LNCaP clone FGC (cell line): ENCODE measurements at places on chromosomes 1 and 21.

- DNase-seq: no peak
These were observed 13.2 kb upstream of the PRAMEF12 start for GRCh38 chr1:12760256-12760795.

- no peak for DNase-seq
These were observed 13.7 kb downstream of the ALX3 start for GRCh38 chr1:110056776-110057175.

- no peak for DNase-seq
These were observed 36.2 kb downstream of the TLR5 start for GRCh38 chr1:223106856-223107255.

- DNase-seq: no peak
These were observed 90.4 kb downstream of the TIAM1 start for GRCh38 chr21:31253684-31254083.

DNA sequence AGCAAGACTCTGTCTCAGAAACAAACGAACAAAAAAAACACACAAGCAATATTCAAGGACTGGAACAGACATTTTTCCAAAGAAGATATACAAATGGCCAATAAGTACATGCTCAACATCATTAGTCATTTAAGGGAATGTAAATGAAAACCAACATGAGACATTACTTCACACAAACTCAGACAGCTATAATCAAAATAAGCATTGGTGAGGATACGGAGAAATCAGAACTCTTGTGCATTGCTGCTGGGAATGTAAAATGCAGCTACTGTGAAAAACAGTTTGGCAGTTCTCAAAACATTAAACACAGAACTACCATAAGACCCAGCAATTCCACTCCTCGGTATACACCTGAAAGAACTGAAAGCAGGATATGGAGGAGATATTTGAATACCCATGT, 15.4 kb downstream of the NOL9 start:
- DNase-seq: no peak

GRCh38 chr1:17370618-17371017, 1.4 kb upstream of the PADI6 start:
- no peak for DNase-seq

DNA sequence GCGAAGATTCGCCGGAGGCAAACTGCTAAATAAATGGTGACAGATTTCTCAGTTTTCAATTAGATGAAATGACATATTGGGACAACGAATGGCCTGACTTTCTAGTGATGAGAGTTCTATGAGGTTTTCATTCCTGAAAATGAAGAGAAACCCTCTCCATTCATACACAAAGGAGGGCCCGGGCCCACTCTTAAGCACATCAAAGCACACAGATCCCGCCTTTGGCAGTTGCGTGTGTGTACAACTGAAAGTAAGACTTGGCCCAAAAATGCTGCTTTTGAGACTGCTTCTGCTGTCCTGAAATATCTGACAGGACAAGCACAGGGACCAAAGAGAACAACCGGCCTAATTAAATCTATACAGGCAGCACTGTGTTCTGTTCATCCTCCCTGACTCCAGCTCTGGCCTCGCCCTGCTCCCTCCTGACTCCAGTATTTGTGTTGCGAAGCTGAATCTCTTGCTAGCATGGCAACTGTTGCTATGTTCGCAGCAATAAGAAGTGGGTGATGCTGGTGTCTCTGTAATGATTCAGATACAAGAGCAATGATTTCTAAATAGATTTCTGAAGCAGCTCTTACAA, 7.4 kb downstream of the LRRC53 start:
- DNase-seq: no peak

GRCh38 chr1:197915260-197915861, 1.8 kb upstream of the LHX9 start:
- DNase-seq: no peak

GRCh38 chr1:13967707-13968106, 267.7 kb downstream of the PRDM2 start:
- no peak for DNase-seq

DNA sequence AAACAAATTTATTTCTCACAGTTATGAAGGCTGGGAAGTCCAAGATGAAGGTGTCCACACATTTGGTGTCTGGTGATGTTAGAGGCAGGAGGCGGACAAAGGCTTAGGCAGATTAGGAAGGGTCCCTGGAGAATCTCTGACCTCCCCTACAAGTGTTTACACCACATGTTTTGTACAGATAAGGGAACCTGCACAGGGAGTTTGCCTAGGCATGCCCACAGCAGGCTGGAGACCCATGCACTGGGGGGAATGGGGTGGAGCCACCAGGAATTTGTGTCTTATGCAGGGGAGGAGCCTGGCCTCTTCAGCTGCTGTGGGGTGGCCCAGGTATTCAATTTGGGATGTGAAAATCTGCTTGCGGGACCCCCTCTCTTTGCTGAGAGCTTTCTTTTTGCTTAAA, 131.3 kb downstream of the PATJ start:
- no peak for DNase-seq

GRCh38 chr21:28224191-28224726, 768.4 kb downstream of the LTN1 start:
- DNase-seq: no peak

DNA sequence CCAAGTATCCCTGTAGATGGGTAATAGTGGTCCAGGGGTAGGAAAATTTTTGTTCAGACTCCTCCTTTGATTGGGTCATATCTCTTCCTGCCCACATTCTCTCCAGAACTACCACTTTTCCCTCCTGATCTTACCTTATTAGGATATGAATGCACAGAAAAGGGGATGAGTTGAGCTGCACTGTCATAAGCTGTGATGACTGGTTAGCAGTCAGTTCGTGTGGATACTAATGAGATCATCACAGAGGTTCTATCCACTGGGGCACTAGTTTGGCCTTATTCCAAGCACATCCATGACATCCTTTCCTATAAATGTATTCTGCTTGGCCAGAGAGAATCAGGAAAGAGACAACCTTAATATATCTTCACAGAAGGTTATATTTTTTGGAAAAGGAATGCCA, 22.1 kb upstream of the TBX15 start:
- no peak for DNase-seq

GRCh38 chr1:57102561-57103326, 136.9 kb upstream of the C8B start:
- no peak for DNase-seq

DNA sequence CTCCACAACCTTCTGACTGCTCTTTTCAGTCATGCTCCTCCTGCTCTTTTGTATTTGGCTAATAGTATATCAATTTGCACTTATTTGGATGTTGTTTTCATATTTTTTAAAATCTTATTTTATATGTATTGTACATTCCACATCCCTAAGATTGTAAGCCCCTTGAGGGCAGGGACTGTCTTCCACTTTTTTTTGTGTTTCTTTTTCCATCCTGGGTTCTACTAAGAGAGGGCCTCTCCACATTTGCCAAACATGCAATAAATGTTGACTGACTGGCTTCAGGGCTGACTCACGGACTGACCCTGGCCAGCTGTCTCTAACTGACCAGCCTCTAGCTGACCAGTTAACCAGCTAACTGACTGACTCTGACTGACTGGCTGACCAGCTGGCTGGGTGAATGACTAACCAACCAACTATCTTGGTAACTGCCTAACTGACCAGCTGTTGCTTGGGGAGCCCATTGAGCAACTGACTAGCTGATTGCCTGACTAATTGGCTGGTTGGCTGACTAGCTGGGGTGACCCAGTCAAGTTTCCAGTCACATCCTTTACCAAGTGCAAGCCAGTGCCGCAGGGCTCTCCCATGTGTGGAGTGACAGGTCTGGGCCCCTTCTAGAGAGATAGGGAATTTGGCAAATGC, 16.1 kb downstream of the CSF1 start:
- no peak for DNase-seq

DNA sequence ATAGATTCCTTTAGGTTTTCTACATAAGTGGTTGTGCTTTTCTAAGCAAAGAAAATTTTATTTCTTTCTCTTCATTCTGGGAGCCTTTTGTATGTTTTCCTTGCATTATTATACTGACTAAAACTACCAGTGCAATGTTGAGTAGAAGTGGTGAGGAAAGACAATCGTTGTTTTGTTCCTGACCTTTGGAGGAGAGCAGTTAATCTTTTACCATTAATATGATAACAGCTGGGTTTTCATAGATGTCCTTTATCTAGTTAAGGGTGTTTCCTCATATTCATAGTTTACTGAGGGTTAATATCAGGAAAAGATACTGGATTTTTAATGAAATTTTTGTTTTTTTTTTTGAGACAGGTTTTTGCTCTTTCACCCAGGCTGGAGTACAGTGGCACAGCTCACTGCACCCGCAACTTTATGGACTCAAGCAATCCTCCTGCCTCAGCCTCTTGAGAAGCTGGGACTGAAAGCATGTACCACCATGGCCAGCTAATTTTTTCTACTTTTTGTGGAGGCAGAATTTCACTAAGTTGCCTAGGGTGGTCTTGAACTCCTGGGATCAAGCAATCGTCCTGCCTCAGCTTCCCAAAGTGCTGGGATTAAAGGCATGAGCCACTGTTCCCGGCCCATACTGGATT, 9.0 kb upstream of the KCTD3 start:
- no peak for DNase-seq

DNA sequence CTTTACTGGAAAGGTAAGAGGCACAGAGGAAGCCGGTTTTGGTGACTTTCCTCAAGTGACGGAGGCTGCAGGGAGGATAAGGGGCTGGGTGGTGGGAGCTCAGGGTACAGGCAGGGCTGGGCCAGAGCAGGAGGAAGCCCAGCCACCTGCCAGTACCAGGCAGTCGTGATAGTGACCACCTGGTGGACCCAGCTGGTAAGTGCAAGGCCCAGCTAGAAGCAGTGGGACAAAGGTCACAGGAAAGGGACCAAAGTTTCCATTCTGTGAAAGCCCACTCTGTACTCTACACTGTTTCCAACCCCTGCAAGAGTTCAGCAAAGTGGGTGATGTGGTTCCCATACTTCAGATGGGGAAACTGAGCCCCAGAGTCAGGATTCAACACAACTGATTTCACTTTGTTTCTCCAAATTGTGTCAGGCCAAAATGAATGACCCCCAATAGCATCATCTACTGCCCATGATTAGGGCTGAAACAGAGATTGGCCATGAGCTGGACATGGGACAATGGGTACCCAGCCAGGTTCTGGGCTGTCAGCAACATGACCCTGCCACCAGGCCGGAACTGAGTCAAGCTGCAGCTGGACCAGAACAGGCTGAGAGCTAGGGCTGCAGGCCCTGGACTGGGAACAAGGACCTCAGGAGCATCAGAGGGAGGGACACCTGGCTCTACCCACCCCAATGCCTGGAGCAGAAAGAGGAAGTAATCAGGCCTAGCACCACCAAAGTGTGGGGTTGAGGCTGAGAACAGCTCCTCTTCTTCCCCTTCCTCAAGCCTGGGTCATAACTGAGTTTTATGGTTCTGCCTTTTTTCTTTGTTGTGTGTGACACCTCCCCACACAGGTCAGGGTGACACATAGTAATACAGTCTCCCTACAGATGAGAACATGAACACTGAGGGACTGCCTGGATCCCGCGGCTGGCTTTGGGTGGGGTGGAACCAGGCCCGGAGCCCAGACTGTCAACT, 50.2 kb downstream of the KCNN3 start:
- no peak for DNase-seq

GRCh38 chr1:174497478-174497877, 49.7 kb downstream of the GPR52 start:
- no peak for DNase-seq

GRCh38 chr1:163737261-163737660, 415.5 kb downstream of the NUF2 start:
- no peak for DNase-seq
